ENCODE measurements at places on chromosomes 4 and X.

DNA sequence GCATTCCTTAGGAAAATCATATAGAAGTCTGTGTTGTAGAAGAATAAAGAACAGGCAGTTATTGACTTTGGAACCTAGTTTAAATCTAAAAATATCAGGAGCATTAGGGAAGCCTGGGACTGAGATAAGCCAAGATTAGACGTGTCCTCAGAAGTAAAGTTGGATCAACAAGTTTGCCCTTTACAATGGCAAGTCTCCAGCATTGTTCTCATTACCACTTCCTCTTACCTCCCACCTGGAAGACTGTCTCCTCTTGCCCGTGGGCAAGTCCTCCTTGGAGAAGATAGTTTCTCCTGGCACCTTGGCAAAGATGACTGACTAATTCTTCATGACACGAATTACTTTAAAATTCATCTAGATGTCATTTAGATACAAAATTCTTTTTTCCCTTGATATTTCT lies 37.8 kb downstream of the CNKSR2 start:
- DNase-seq = no peak

DNA sequence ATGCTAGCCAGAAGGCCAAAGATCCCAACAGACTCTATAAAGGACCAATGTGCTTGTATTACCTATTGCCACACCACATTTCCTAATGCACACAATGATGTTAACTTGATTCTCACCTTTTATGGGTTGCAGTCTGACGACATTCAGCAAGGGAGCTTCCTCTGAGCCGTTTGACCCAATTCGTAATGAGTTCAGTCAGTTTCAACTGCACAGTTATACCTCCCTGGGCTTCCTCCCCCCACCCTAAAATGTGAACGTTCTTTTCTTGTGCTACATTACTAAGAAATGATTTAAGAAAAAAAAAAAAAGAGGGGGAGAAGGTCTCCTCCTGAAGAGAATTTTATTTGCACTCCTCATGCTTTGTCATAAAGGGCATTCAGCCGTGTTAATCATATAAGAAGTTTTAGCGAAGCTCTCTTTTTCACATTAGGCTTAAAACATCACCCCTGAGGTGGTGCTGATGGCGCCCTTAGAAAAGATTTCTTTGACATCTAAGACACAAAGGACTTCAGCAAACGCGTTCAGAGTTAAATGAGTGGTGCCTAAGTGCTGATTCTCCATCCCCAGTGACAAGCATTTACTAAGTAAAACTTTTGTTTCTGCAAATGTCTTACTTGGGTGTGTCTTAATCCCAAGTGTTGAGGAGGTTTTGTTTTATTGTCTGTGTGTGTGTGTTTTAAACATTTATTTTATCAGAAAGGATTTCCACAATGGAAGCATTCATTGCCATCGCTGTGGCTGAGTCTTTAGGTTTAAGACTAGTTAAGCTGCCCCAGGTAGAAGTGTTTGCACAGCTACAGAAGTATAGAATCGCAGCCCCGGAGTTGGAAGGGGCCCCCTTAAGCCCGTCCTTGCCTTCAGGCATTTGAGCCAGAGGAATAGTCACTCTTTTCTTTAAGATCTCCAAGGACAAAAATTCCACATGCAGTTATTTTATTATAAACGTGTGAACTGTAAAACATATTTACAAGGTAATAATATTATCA lies 15.2 kb upstream of the GPC3 start:
- DNase-seq = no peak

DNA sequence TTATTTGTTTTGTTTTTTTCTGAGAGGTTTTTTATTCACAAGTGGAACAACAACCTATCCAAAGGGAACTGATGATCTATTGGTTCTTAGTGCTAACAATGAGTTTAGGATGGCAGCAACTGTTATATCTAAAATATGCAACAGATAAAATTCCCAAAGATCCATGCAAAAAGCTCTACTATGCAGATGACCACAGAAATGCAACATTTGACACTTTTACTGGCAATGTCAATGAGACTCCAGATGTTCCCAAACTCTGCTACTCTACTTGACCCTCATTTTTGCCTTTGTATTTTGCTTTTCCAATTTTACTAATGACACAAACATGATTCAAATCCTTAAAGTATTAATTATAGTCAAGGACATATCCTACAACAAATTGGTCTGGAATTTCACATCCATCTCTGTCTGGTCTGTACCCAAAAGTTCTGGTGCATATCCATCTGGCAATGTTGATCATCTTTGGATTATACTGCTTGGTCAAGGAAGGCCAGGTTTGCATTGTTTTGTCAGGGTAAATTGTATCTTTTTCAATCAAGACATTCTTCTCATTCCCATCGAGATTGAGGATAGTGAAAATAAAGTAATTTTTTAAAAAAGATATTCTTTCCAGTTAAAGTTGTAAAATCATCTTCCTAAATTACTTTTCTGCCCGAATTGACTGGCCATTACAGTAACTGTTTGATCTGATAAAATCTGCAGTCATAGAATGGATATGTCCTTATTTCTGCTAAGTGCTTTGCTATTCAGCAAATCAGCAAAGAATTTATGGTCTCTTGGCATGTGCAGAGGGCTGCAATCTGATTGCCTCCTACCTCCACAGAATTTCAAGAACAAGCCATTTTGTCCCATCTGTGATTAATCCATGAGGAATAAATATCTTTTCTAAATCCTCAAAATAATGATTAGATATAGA lies 73.6 kb downstream of the FGFBP1 start:
- DNase-seq = no peak

DNA sequence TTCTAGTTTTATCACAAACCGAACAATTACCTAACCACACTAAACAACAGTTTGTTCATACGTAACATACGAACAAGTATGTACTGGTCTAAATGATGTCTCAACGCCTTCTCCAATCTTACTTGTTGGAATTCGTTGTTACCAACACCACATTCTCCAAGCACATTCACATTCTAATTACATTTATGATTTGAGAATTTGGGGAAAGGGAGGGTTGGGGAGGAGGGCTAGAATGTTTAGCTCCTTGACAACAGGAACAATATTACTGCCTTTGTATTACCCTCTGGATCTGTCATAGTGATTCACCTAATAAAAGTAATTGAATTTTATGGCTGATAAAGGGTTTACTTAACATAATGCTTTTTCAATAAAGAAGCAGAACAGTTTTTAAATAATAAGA lies 24.4 kb downstream of the LCORL start:
- no peak for DNase-seq

GRCh38 chr4:159185591-159186023 lies 82.7 kb downstream of the RAPGEF2 start:
- DNase-seq = no peak

DNA sequence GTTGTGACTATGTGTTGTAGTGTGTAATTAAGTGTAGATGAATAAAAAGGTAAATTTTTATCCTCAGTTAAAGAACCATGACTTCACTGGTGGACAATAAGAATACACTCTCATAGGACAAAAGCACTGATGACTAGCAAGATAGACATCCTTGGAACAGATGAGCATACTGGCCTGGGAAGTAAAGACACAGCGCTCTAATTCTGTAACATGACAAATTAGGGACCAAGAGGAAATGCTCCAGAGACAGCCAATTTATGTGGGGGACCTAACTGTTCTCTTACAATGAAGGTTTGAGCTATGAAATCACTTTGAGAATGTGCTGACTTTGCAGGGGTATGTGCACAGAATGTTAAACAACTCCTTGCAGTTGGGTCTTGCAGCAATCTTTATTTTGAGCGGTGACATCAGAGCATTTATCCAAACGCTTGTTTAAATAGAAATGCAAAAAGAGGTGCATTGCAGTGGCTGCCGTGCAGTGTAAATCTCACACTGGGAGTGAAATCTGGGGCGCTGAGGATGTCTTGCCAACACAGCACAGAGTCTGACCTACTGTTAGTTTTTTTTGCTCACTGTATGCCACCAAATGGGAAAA lies 109.3 kb downstream of the MAGEC2 start:
- DNase-seq = no peak

DNA sequence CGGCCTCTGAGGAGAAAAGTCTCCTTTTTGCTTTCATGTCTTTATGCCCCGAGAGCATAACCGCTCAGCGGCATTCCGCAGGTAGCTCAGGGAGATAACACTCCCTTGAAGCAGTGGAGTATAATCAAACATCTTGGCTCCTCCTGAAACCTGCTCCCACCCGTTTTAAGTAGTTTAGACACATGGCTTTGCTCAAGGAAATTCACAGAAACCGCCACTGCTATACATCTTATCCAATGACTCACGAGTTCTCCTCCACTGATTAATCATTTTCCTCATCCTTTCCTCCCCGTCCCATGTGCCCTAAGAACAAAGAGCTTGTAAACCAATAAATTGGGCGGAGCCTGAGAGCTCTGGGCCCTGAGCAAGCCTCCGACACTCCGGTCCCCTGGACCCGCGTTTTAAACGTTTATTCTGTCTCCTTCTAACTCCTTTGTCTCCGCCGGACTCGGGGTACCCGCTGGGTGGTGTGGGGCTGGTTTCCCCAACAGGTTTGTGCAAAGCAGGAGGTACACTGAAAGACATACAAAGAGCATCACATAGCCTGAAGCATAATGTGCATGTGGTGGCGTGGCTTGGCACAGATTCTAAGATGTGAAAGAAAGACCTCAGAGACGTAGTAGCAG lies 401.2 kb downstream of the TLL1 start:
- no peak for DNase-seq

- no peak for DNase-seq
Observed at GRCh38 chrX:108167211-108167872, 75.8 kb downstream of the ATG4A start.
